IPS-NIHi11 (cell line): ENCODE measurements at places on chromosomes 2 and 18.

- no peak for DNase-seq
These were observed 88.2 kb downstream of the DTNB start for GRCh38 chr2:25585189-25585588.

DNA sequence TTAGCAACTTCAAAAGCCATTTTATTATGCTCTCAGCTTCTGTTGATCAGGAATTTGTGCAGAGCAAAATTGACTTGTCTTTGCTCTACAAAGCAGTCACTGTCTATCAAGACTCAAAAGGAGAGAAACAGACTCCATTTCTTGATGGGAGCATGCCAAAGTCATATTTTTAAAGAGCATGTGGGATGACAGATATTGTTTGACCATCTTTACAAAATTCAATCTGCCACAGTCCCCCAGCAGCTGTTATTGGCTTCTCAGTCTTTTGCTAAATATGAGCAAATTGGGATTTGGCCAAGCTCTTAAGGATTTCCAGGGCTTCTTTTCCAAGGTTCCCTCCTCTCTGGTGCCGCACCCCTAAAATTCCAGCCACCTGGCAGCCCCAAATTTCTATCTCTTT, 67.9 kb downstream of the TEX51 start:
- no peak for DNase-seq

DNA sequence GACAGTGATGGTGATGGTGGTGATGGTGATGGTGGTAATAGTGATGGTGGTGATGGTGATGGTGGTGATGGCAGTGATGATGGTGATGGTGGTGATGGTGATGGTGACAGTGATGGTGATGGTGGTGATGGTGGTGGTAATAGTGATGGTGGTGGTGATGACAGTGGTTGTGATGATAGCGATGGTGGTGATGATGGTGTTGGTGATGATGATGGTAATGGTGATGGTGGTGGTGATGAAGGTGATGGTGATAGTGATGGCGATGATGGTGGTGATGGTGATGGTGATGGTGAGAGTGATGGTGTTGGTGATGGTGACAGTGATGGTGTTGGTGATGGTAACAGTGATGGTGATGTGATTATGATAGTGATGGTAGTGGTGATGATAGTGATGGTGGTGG, 94.3 kb downstream of the ASB1 start:
- no peak for DNase-seq

GRCh38 chr2:218964041-218964771, 4.7 kb downstream of the CDK5R2 start:
- no peak for DNase-seq

DNA sequence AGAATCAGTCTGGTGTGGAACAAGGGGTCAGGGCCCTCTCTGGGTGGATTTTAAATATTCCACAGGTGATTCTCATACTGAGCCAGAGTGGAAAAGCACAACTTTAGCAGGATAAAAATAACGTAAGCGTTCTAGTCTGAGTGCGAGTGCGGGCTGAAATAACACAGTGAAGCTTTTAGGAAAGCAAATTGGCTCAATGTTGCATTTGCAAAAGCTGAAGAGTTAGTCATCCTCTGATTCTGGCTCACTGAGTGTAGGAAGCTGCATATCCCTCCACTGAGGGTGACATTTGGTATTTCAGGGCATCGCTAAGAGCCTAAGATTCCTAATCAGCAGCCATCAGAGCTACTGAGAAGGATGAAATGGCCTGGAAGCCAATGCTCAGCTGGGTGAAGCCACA, 134.7 kb downstream of the RIF1 start:
- DNase-seq, result no peak

DNA sequence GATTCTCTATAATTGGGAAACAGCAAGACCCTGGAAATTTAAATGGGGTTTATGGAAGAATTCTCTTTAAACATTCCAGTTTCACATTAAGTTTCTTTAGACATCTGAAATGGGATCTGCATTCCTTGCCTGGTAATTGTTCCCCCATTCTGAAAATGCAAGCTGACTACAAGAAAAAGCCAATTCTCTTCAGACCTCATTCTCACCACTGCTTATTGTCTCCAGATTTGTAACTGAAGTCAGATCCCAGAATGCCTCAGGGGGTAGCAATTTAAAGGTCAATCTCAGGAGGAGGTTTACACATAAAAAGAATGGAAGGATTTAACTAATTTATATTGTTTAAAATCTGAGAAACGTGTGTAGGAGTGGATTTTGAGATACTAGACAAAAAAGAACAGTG, 41.2 kb downstream of the COL3A1 start:
- no peak for DNase-seq

DNA sequence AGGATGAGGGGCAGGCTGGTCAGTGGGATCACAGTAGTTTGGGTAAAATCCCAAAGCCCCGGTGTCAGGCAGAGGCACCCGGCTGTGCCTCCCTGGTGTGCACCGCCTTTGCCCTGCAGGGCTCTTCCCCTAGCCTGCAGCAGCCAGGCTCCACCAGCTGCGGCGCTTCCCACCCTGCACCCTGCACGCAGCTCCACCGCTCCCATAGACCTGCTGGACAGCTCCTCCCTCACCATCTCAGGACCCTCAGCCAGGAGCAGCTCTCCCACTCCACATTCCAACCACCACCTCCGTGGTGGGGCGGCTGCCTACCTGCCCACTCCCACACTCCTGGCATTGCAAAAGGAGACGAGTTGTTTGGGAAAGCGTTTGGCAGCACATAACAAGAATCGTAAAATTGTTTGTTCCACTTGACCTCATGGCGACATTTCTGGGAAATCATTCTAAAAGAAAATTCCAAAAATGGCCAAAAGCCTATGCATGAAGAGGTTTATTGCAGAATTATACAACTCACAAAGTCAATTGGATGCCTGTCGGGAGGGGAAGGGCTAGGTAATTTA, 287.4 kb upstream of the HDAC4 start:
- peak; percentile 53 for DNase-seq

GRCh38 chr18:652131-652530, 5.3 kb upstream of the TYMS start:
- DNase-seq, result no peak

DNA sequence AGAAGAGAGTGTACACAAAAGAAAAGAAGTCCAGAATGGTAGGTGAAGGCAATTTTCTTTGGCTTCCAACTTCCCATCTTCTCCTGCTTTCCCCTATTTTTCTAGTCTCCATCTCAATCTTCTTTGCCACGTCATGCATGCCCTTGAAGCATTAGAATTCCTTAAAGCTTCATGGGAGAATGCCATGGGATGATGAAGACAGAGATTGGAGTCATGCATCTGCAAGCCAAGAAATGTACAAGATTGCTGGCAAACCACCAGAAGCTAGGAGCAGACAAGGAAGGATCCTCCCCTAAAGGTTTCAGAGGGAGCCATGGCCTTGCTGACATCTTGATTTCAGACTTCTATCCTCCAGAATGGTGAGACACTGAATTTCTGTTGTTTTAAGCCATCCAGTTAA, 305.9 kb downstream of the HRH4 start:
- DNase-seq, result no peak

DNA sequence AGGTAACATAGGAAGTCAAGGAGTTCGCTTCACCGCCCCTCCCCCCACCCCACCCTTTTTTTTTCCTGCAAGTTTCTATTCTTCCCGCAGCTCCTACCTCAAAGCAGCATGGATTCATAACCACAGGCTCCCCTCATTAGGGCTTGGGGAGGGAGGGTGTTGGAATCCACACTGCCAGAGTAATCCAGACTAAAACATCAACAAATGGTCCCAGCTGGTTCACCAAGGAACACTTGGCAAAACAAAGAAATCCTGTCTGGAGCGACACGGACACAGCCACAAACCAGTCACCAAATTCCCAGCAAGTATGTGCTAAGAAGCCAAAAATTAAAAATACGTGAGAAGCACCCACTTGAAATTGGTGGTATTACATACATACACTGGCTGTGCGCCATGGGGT, 106.9 kb upstream of the PPP1CB start:
- DNase-seq, result no peak

GRCh38 chr18:53603276-53603675, 621.2 kb downstream of the MBD2 start:
- DNase-seq, result no peak

GRCh38 chr2:101179982-101180381, 28.8 kb upstream of the TBC1D8 start:
- DNase-seq, result no peak
